Calu3 (cell line): ENCODE measurements at places on chromosomes 12 and 14.

- DNase-seq: no peak
These were observed 11.0 kb downstream of the CLEC2B start for GRCh38 chr12:9858135-9858534.

DNA sequence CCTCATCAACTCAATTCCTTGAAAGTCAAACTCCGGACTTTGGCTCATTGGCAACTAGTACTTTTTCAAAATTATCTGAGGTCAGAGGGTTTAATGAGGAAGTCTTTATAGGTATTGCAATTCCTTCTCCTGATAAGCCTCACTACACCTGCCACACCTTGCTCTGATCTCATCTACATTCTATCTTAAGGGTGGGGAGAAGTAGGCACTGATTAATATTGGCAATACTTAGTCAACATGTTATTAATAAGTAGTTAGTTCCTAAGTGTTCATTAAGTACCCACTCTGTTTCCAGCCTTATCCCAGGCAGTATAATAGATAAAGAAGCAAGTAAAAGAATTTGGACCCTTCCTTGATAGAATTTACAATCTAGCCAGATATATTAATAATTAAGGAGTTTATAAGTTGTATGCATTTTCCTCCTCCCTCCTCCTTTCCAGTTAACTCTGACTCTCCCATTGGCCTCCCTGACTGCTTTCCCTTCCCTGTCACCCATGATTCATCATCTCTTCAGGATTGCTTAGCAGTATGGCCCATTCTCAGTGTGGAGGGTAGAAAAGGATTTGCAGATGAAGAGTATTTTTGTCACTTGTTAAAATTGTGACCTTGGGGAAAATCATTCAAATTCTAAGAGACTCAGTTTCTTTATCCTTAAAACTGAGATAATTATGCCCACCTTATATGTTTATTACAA is 231.0 kb upstream of the ATP2B1 start:
- no peak for DNase-seq

DNA sequence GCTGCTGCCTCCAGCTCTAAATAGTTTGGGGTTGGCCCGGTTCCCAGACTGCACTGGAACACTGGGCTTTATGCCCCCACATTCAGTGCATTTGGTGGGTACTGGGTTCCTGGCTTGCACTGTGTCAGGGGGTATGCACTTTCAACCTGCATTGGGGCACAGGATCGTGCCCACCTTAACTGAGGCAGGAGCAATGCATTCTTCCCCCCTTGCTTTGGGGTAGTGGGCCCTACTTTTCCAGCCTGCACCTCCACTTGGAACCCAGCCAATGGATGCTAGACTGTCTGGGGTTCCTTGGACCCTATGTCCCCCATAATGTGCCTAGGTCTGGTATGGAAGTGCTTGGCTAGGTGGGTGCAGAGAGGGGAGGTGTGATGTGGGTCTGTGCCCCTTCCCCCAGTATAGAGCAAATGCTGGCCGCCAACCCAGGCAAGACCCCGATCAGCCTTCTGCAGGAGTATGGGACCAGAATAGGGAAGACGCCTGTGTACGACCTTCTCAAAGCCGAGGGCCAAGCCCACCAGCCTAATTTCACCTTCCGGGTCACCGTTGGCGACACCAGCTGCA is 615 bp downstream of the TARBP2 start:
- DNase-seq: no peak

DNA sequence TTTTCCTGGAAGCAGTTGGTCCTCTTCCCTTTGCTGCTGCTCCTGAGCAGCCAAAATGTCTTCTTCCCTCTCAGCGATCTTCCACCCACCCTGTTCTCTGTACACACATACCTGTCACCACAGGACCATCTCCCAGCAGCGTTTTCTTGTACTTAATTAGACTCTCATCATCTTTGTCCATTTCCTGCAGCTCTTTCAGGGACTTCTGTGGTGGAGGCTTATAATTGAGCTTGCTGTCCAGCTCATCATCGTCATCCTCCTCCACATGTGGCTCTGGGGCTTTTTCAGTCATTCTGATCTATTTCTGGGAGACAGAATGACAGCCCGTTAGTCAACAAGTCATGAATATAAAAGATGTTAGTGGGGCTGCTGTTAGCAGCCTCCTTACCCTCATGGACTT is 11.0 kb downstream of the ARHGDIB start:
- DNase-seq: no peak

DNA sequence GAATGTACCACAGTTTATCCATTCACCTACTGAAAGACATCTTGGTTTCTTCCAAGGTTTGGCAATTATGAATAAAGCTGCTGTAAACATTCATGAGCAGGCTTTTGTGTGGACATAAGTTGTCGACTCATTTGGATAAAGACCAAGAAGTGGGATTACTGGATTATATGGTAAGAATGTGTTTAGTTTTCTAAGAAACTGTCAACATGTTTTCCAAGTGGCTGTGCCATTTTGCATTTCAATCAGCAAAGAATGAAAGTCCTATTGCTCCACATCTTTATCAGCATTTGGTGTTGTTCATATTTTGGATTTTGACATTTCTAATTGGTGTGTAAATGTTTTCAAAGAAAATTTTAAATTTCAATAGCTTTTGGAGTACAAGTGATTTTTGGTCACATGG is 27.3 kb upstream of the KLRF1 start:
- DNase-seq: no peak

DNA sequence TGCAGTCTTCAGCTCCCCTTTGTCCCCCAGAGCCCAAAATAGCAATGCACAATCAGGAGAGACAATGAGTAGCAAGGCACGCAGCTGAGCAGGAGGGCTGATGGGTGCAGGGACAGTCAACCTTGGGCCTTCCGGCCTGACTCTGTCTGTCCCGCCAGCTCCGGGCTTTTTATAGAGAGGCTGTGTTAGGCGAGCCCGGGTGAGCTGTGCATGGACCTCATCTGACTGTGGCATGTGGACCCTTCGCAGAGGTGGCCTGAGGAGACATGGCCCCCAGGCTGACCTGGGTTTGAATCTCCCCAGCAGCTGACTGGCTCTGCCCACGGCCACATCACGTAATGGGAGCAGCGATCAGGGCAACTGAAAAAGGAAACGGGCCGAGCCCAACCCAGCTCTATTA is 177.9 kb downstream of the TSPAN9 start:
- no peak for DNase-seq

DNA sequence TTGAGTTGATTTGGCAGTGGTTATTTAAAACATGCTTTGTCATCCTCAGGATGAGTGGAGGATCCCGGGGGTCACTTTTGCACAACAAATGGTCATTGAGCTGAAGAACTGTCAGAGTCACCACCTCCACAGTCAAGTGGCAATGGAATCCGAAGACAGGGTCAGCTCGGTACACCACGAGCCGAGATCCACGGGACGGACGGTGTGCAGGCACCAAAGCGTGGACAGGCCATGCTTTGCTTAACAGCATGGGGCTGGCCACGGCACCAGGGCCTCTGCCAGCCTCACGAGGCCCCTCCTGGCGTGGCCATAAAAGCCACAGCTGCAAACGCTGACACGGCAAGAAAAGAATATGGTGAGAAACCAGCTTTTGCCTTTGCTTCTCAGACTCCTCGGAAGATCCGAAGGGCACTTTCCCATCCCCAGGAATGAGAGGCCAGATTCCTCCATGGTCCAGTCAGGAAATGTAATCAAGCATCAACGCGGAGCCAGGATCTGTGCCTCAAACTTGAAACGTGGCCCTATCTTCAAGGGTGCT is 152.2 kb upstream of the DIO3 start:
- no peak for DNase-seq
